ENCODE measurements at places on chromosomes 12 and 14.

GRCh38 chr12:1073652-1074051 is 82.6 kb downstream of the ERC1 start:
- no peak for DNase-seq

DNA sequence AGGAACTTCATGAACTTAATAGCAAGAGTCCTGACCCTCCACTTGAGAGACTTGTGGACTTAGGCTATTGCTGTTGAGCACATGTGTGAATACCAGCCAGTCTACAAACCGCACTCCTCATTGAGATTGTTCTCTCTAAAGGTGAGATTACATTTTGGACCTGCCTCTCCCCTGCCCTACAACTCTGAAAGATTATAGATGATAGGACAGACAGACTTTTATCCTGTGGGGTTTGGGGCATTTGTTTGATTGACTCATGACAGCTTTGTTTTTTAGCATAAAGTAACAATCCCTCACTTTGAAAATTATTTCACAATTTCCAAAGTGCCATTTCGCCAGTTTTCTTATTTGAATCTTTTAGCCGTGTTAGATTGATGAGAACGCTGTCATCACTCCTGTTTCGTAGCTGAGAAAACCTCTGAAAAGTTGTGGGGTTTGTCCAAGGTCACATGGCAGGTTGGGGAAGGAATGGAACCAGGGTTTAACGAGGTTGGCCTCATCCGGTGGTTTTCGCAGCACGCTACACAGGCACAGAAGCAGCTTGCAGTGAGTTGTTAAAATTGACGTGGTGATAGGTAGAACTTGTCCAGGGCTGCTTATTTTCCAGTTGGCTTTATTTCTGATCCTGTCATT is 836 bp downstream of the EVL start:
- no peak for DNase-seq

DNA sequence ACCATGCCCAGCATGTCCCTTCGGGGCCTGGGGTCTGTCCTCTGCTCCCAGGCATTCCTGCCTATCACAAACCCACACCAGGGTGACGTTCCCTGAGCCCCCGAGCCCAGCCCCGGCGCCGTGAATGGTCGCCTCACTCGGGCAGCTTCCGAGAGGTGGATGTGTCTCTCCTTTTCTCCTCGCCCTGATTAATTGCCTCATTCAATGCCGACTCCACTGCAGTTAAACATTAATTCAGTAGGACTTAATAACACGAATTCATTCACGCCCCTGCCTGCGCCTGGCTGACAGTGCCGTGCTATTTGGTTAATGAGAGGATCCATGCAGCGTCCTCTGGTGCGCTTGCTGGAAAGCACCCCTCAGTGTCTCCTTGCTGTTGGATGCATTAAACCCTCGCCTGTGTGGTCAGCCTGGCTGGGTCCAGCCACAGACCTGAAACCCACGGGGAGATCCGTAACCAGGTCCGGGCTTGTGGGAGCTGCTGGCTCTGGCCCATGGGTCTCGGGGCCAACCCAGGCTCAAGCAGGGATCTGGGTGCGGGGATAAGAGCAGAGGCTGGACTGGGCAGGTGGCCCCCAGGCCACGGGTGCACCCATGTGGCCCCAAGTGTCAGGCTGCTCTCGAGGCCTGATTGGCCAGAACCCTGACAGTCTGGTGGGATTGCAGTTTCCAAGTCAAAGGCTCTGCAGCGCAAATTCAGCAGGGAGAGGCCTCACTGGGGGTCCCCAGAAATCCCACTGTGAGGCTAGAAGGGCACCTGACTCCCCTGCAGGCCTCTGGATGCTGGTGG is 55.4 kb downstream of the FBRSL1 start:
- DNase-seq: no peak

DNA sequence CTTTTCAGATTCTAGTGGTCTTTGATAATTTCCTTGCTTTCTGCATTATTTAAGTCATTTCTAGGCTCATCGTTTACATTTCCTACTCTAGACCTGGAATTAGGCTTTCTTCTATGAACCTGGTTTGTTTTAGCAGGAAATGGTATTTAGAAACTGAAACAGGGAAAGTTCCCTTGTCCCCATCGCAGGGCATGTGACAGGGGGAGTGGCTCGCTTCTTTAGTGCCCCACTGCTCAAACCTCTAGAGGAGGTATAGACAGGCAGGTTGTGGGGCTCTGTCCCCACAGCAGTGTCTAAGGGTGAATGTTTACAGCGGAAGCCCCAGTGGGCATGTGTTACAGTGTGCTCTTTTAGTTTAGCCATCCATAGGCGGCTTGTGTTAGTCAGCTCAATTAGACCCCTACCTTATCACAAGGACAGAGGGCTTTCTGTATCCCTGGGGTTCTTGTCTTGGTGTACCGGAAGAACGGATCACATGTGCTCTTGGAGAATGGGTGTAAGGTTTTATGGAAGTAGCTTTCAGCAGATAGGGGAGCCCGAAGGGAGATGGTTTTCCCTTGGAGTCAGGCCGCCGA is 25.0 kb downstream of the IFT81 start:
- DNase-seq: no peak

DNA sequence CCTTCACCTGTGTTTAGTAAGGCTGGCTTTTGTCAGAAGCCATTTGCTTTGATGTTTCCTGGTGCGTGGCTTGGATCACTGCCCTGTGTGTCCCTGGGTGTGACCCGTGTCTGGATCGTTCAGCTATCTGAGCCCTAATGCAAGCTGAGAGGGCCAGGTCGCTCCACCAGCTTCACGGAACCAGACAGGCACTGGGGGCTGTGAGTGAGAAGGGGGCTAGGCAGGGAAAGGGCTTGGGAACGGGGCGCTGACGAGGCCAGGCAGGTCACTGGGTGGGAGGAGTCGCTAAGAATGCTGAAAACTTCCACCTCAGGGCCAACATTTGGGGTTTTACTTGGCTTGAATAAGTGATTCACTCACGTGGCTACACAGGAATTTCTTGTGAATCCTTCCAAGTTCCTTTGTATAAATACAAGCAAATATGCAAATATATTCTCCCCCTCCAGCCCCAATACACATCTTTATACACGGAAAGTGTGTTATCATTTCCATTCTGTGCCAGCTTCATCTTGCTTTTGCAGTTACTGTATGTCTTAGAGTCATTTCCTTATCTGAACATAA is 24.2 kb upstream of the MMP17 start:
- no peak for DNase-seq

GRCh38 chr14:100889641-100890040 is 13.9 kb downstream of the RTL1 start:
- no peak for DNase-seq

DNA sequence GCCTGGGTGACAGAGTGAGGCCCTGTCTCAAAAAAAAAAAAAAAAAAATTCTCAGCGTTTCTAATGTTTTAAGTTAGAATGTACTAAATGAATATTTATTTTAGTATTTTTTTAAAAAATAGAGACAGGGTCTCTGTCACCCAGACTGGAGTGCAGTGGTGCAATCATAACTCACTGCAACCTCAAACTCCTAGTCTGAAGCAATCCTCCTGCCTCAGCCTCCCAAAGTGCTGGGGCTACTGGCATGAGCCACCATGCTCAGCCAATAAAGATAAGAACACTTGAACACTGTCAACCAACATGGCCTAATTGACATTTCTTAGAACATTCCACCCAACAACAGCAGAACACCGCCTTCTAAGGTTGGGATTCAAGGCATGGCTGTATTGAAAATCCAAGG is 5.1 kb upstream of the DYNC1H1 start:
- DNase-seq: no peak

GRCh38 chr12:12214201-12214600 is 52.6 kb downstream of the LRP6 start:
- no peak for DNase-seq

DNA sequence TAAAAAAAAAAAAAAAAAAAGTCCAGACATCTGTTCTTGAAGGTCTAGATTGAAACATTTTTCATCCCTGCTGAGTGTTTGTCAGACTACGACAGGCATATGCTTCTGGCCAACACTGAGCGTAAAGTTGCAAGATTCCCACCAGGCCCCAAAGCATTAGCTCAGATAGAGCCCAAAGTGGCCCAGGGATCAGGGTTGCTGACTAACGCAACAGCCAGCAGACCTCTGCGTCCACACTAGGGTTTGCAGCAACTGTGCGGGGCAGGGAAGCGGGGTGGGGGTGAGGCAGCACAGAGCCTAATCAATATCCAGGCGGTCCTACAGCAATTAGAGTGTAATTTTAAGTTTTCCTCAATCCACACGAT is 55.7 kb downstream of the SSH1 start:
- no peak for DNase-seq

- no peak for DNase-seq
Measured at GRCh38 chr12:124389138-124389724, 94.3 kb downstream of the RFLNA start.

DNA sequence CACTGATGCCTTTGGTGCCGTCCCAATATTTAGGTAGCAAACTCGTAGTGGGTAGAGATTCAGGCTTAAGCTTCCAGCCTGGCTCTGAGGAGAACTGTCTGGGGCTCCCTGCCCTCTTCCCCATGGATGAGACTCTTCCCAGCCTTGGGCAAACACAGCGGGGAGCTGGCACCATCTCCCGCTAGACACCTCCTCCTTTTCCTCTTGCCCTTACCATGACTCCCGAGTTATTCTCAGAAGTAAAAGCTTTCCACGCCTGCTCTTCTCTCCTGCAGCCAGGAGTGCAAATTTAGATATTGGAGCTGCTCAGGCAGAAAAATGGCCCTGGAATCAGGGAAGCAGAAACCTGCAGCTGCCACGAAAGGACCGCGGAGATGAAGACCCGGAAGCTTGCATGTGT is 45.6 kb upstream of the RBM19 start:
- DNase-seq: no peak

- no peak for DNase-seq
Measured at GRCh38 chr14:85516239-85517113, 13.5 kb upstream of the FLRT2 start.

DNA sequence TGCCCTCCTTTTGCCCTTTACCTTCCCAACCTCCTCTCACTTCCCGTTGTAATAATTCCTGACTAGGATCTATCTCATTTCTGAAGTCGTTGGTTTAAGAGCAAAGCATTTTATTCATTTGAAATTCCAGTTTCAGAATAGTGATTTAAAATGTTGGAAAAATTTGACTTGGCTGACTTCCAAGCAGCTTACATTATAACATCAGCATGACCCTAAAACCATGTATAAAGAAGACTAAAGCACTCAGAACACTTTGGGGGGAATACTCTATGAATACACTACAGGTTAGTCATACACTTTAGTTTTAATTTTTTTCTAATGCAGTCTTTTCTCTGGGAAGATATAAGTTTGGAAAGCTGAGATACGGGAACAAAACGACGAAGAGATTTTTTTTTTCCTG is 161.1 kb downstream of the BTG1 start:
- no peak for DNase-seq

GRCh38 chr12:7131502-7131866 is 1.3 kb downstream of the CLSTN3 start:
- no peak for DNase-seq

DNA sequence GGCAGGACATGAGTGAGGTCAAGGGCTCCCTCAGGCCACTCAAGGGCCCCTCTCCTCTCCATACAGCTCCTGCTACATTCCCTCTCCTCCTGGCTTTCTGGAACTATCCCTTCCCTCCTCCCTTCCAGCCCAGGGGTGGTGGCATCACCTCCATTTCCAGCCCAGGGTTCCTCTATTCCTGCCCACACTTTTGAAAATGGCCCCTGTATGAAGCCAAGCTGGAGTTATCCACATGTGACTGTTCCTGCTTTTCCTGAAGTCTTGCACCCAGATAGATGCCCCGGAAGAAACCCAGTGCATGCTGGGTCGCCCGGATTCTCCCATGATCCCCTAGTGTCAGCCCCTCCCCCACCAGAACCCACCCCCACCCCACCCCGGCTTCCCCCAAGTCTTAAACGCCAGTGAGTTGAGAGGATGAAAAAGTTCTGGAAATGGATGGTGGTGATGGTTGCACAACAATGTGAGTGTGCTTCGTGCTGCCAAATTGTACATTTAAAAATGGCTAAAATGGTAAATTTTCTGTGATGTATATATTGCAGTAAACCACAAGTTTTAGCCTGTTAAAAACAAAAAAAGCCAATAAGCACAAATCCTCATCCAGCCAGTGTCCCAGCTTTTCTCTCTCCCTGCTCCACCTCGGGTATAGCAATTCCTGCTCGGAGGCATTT is 136.9 kb downstream of the SCARB1 start:
- no peak for DNase-seq

GRCh38 chr12:2242816-2243215 is 190.0 kb downstream of the CACNA1C start:
- DNase-seq: no peak

GRCh38 chr12:110908377-110909152 is 11.8 kb downstream of the MYL2 start:
- no peak for DNase-seq

- no peak for DNase-seq
Measured at GRCh38 chr12:12072064-12072760, 1.5 kb downstream of the BCL2L14 start.

GRCh38 chr12:40313928-40314327 is 89.1 kb downstream of the LRRK2 start:
- no peak for DNase-seq

DNA sequence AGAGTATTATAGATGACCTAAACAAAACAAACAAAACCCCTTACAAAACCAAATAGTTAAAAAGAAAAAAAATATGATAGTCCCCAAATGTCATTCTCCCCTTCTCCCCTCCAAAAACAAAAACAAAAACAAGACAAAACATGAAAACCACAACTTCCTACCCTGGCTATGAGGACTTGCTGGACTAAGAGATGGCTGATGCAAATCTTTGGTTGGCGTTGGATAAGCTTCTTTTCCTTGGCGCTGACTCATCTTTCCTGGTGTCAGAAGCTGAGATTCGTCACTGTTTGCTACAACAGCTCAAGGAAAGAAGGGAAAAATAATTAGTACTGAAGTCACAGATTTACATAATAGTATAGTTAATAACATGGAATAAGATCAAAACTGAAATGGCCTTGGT is 102.5 kb upstream of the BBS10 start:
- DNase-seq: no peak

- no peak for DNase-seq
Measured at GRCh38 chr12:104737113-104737512, 221.0 kb downstream of the SLC41A2 start.

- no peak for DNase-seq
Measured at GRCh38 chr14:45038865-45039264, 45.1 kb upstream of the PRPF39 start.

- DNase-seq: no peak
Measured at GRCh38 chr14:23104591-23105347, at the start of gene CIROP. TSS of gene CIROP (minus strand) at chr14:23104989. CDS start at chr14:23104920, 69 bp downstream.

DNA sequence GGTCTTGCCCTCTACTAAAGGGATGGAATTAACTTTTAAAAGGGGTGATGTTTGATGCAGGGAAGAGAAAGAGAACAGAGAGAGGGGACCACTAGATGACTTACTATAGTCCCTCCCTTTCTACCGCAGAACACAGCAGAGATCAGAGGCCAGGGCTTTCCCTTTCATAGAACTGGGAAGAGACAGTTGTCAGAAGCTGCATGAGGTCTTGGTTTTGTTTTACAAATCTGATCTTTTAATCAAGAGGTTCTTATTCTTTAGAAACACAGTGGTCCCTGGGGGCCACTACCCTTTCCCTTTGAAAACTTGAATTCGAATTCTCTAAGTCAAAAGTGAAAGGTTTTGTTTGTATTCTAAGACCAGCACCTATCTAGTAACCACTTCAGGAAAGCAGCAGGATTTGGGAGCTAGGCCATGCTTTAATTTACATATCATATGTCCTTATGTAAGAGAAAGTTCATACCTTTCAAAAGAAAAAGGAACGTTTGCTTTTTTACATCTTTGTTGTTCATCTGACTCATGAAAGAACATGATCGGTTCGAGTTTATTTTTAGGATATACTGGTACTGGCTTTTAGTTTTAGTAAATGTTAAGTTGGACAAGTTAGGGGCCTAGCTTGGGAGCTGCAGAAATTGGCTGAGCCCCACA is 6.3 kb downstream of the FBXL14 start:
- no peak for DNase-seq

GRCh38 chr14:23828616-23829015 is 125.0 kb upstream of the DHRS4 start:
- no peak for DNase-seq
